EL (cell line): ENCODE measurements at places on chromosomes 13 and 19.
A peak's percentile ranks its signal among the peaks of the same experiment; 100 is the strongest.

GRCh38 chr19:45676851-45677263, 8.8 kb downstream of the GIPR start:
- DNase-seq, result no peak

GRCh38 chr13:74131227-74131626, 3.0 kb downstream of the KLF12 start:
- no peak for DNase-seq

- DNase-seq, result peak; percentile 83
Measured at GRCh38 chr19:42024622-42025111, 30.6 kb upstream of the ATP1A3 start.

- DNase-seq, result peak; percentile 66
Measured at GRCh38 chr19:44807652-44808462, 1.0 kb upstream of the BCAM start.

- DNase-seq, result peak; percentile 86
Measured at GRCh38 chr19:58097781-58098681, at the start of gene ZSCAN18. TSS of gene ZSCAN18 (minus strand) at chr19:58098231. CDS start at chr19:58090267, 7,964 bp downstream.

DNA sequence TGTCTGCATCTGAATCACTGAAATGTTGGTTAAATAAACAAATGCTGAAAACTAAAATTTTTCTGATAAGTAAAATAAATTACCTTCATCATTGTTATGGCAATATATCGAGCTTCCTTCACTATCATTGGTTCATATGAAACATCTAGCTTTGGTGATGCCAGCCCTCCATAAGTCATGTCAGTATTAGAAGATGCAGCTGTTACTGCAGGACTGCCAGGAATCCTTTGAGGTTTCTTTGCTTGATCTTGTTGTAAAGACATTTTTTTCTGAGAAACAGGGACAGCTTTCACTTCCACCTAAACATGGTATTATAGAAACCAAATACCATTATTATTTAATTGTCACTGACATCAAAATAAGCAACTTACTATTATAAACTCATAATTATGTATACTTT, 123.7 kb upstream of the FBXL3 start:
- no peak for DNase-seq

GRCh38 chr19:18306209-18306887, 16.5 kb downstream of the LSM4 start:
- DNase-seq, result no peak

DNA sequence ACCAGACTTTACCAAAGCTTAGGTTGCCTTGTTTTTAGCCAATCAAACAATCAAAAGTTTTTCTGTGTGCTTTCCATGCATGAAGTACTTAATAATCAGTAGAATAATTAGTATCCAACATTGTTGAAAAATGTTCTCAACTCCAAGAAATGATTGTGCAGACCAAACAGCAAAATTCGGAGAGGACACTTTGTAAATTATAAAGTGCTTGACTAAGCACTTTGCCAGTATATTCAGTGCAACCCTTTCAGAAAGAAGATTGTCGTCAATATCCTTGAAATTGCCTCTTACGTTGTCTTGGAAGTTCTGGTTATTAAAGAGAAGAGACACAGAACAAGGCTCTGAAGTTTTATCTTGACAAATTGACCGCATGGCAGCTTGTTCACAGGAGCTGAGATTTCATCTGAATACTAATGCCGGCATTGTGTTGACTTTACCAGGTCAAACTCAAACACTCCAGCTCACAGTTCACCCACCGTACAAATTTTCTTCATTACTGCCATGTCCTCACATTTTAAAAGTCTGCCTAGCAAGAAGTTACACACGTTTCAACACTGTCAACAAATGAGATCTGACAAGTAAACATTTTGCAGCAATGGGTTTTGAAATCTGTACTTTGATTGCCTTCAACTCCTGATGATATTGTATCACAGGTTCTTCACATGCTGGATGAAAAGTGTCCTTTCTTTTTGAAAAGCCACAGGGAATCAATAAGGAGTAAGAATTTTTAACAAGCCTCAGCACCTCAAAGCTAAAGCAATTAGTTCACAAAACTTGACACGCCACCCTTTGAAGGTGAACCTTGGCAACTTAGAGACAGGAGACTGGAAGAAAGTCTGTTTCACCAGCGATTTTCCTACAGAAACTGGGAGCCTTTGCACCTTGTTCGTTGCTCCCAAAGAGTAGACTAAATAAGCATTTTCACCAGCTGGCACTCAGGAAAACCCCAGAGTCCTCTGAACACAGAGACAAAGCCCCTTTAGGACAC, 150.9 kb downstream of the RFC3 start:
- no peak for DNase-seq

DNA sequence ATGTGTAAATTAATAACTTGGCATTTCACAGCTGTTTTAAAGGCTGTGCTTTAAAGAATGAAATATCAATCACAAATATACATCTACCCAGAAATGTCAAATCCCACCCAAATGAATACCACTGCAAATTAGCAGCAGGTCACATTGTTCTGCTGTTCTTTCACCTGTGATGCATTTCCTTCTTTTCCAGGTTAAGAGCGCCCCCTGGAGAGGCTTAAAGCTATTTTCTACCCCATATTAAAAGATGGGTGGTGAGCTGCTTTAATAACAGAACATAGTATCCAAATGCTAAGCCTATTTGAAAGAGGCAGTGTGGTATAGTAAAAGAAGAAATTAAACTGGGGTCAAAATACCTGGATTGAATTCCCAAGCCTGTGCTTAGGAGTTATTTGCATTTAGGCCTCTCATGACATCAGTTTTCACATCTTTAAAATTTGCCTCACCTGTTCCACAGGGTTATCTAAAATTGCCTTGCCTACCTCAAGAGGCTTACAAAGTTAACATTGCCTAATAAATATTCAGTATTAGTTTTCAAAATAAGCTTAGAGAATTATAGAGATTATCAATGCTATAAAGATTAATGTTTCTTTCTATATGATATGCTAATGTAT, 396.9 kb upstream of the SLITRK5 start:
- DNase-seq, result no peak

DNA sequence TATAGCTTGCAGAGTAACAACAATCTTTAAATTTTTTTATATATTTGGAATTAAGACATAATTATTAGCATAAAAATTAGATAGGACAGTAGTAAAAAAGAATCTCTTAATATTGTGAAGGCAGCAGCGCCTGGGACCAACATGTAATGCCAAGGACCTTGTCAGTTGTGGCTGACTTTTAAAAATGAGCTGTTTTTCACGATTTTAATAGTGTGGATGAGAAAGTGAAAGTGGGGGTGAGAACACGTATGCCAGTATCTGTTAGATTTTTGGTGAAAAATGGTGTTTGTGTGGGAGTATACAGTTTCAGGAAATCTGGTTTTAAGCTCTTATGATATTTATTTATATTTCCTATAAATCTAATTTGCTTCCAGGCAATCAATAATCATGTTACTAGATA, 125.2 kb downstream of the LMO7 start:
- no peak for DNase-seq

GRCh38 chr19:6373813-6374108, 1.2 kb downstream of the ALKBH7 start:
- no peak for DNase-seq

DNA sequence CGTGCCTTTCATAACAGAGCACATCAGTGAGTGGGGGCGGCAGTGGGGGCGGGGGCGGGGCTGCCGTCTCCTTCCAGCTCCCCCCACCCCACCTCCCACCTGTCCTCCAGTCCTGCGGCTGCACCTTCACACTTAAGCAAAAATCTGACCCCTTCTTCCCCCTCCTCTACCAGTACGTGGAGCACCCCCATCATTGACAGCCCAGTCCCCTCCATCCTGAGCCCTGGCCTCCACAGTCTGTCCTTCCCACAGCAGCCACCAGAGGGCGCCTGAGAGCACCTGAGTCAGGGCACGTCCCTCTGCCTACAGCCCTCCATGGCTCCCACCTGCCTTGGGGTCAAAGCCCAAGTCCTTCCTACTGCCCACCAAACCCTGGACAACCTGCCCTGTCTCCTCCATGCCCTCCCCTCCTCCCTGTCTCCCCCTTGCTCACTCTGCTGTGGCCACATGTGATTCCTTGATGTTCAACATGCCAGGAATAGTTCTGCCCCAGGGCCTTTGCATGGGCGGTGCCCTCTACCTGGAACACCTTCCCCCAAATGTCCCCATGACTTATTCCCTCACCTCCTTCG, 4.0 kb downstream of the EBI3 start:
- DNase-seq, result peak; percentile 44

DNA sequence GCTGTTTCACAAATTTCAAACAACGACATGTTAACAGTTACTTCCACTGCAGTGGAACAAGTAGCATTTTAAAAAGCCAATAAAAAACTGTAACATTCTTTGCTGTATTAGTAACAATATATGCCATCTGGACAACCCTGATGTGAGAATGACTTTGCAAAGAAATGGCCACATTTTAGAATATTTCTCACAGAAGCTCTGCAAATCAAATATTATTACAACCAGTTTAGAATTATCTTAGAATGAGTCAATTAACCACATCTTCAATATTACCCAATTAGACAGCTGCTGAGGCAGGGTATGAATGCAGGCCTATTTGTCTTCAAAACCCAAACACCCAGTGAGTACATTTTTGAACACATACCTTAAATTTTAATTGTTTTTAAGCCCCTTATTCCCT, 3.2 kb downstream of the ZNF699 start:
- DNase-seq, result peak; percentile 91

DNA sequence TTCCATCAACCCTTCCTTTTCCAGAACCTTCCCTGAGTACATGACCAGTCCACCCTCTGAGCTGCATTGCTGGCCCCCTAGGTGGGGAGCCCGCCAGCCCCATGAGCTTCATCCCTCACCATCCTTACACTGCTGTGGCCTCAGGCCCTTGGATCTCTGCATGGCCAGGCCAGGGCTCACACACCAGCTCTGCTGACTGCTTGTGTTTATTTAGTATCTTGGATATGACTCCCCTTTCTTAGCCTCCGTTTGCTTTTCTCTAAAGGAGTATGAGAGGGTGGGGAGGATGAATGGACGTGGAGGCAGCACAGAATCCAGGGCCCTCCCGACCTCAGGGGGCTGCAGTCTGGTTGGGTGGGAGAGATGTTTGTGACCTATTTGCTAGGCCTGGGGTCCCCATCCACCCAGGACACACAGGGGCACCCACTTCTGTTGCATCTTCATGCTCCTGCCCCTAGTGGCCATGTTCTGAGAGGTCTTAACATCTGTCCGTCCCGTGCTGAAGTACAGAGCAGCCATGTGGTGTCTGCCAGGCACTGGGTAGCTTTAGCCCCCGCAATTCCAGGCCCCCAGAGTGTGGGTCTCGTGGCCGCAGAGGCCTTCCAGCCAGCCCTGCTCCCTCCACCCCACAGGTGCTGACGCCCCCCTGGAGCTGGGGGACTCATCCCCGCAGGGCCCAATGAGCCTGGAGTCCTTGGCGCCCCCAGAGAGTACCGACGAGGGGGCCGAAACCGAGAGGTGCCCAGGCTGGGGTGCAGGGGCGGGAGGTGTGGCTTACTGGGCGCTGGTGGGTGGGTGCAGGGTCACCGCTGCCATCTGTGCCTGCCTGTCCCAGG, 13.0 kb downstream of the ARHGEF1 start:
- DNase-seq, result no peak

GRCh38 chr19:18221815-18222725, 4.2 kb downstream of the PDE4C start:
- DNase-seq, result no peak

DNA sequence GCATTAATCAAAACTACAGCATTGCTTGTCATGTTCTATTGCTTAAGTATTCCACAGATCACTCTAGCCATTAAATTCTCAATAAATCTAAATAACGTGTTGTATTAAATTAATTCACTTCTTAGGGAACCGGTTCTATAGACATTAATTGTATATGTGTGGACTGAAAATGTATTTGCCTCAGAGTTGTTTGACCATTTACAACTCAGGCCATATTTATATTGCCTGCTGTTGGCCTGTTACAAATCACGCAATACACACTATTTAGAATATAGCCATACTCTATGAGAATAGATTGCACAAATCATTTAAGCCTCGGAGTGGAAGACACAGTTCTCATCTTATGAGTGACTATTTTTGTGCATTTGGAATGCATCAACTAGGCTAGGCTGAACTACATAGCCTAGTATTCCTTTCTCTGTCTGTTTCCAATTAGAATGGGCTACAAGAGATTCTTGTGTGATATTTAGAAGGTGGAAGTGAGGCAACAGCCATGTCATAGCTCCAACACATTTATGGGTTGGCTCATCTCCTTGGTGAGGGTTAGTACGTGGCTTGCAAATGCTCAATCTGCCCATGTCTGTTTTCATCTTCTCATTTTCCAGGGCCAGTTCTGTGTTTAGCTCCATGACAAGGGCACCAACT, 1116.1 kb downstream of the PCDH9 start:
- no peak for DNase-seq

DNA sequence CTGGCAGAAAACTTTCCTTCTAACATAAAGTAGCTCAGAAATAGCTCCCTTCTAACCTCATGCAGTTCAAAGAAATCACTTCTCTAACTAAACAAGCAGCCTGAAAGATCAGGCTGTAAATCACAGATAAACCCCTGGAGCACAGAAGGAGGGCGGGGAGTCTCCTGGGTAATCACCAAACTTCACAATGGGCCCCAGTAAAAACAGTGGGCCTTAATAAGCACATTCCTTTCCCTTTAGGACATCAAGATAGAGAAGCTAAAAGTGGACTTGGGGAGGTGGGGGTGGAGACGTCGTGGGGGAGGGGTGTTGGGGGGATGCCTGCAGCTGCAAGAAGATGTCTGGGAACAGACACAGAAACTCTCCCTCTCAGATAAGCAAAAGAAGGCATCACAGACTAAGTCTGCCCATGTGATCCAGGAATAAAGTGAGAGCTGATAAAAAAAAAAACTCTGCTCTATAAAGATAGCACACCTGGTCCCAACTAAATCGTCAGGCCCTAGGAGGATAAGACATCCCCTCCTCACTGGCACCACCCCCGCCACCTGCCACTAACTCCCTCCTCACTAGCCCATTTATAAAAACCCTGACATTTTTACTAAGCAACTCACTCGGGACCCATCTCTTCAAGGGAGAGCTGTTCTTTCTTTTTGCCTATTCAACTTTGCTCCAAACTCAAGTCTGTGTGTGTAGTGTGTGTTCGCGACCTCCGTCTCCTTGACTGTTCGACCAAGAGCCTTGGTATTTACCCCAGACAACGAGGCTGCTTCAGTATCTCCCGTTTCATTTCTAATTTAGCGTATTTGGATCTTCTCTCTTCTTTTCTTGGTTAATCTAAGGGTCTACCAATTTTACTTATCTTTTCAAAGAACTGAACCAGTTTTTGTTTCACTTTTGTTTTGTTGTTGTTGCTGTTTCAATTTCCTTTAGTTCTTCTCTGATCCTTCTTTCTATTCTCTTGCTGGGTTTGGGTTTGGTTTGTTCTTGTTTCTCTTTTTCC, 31.7 kb downstream of the DNAJC15 start:
- peak; percentile 92 for DNase-seq

GRCh38 chr19:28067882-28068281, 1145.1 kb downstream of the UQCRFS1 start:
- DNase-seq, result no peak

DNA sequence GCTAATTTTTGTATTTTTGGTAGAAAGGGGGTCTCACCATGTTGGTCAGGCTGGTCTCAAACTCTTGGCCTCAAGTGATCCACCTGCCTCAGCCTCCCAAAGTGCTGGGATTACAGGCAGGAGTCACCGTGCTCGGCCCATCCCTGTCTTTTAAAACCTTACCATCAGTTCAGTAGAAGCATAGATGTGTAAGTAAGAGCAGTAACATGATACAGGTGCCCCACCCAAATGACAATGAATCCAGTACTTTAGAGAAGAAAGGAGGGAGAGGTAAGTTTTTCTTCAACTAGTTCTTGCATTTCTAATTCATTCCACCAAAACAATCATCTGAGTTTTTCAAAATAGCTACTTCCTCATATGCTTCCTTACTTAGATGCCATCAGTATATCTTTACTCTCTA, 21.9 kb downstream of the SPRY2 start:
- DNase-seq, result no peak
